ENCODE measurements at places on chromosomes 6 and 20. TPM values are rescaled to one million over a fixed set of nuclear protein-coding genes. Genes with fewer than 3 reads are reported as not detected.
A peak's percentile ranks its signal among the peaks of the same experiment; 100 is the strongest.

GRCh38 chr6:158158123-158158522, 9.9 kb downstream of the SERAC1 start:
- H3K27ac ChIP-seq: no peak overlapping the region
- H3K4me1 ChIP-seq: no peaks in the 10 kb centered on the region
- H3K27me3 ChIP-seq: no peaks in the 10 kb centered on the region
- DNase-seq: no peak

GRCh38 chr6:43457643-43458042, 2.3 kb upstream of the DLK2 start:
- H3K4me3 ChIP-seq: no peak overlapping the region
- H3K4me1 ChIP-seq: peaks cover 16% of the 10 kb centered on the region
- DNase-seq: no peak
- no peaks in the 10 kb centered on the region for H3K36me3 ChIP-seq

The TMEM14C gene
- total RNA-seq: 22.1 TPM

DNA sequence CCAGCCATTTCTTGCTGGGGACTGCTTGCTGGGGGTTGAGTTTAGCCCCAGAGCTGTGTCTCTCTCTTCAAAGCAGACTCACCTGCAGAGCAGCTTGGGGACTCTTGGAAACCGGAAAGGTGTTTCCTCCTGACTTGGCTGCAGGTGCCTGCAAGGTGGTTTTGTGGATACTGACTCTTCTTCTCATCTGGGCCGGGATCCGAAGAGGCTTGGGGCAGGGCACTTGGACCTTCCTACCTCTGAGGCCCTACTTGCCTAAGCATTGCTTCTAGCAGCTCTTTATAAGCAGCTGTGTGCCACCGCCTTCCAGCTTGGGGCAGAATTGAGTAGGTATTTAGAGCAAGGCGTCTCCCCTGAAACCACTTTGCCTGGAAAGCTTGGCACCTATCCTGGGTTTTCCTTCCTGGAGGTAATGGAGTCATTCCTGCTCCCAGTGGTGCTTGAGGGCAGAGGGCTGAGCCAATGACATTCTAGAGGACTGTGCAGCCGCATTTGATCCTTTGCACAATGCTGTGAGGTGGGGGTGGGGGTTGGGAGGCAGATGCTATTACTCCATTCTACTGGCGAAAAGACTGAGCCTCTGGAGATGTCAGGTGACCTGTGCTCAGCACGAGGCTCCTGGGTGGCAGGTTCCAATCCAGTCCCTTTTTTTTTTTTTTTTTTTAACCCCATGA, 3.4 kb upstream of the CTSZ start:
- H3K27me3 ChIP-seq: no peaks in the 10 kb centered on the region
- H3K36me3 ChIP-seq: no peaks in the 10 kb centered on the region
- H3K27ac ChIP-seq: peak overlapping the region; percentile 11
- peaks cover 13% of the 10 kb centered on the region for H3K4me1 ChIP-seq
- H3K4me3 ChIP-seq: no peak overlapping the region

The SUMO4 gene
- 28.1 TPM for total RNA-seq

DNA sequence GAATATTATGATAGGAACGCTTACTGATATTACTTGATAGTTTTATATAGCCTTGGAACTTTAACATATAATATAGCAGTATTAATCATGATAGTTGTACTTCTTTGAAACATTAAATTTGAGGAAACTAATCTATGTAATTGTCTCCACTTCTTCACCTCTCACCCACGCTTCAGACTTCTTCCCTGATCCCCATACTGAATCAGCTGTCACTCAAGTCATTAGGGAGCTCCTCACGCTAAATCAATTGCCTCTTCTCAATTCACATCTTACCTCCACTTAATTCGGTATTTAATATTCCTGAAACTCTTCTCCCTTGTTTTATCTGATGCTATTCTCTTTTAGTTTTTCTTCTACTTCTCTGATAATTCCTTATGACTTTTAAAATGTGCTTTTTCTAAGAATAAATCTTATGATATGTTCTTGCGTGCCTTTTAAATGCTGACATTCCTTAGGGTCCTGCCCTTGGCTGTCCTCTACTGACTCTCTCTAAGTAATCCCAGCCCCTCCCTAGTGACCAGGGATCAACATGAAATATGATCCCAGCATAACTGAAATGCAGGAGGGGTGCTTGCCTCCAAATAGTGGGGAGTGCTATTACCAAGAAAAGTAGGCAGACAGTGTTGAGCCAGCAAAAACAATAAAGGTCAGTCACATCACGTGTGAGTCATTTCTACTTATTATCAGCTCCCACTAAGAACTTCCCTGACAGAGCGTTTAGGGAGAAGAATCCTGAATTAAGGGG, 9.9 kb downstream of the ANKRD66 start:
- DNase-seq: no peak
- H3K4me1 ChIP-seq: no peaks in the 10 kb centered on the region
- no peak overlapping the region for H3K27ac ChIP-seq

DNA sequence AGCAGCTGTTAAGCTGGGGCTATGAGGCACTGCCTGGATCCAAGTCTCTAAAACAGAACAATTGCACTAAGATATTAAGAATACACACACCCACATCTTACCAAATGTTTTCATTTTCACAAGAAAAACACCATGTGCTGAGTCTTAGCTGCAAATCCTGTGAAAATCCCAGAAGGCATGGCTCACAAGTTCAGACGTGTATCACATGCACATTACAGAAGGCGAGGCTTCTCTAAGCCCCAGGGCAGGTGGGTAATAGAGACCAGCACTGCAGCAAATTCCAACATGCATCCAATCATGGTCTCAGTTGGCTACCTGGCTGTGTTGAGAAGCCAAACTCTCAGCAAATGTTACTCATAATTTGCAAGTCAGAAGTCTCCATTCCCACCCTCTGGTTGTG, 16.2 kb upstream of the CST3 start:
- DNase-seq: no peak
- H3K27ac ChIP-seq: no peak overlapping the region
- no peaks in the 10 kb centered on the region for H3K27me3 ChIP-seq
- no peaks in the 10 kb centered on the region for H3K36me3 ChIP-seq

GRCh38 chr6:128024046-128024445, 123.2 kb upstream of the THEMIS start:
- no peaks in the 10 kb centered on the region for H3K36me3 ChIP-seq
- H3K4me1 ChIP-seq: no peaks in the 10 kb centered on the region
- no peak overlapping the region for H3K4me3 ChIP-seq
- H3K27ac ChIP-seq: no peak overlapping the region
- no peak for DNase-seq
- H3K27me3 ChIP-seq: no peaks in the 10 kb centered on the region

The HLA-DRB1 gene
- 14.3 TPM for total RNA-seq

DNA sequence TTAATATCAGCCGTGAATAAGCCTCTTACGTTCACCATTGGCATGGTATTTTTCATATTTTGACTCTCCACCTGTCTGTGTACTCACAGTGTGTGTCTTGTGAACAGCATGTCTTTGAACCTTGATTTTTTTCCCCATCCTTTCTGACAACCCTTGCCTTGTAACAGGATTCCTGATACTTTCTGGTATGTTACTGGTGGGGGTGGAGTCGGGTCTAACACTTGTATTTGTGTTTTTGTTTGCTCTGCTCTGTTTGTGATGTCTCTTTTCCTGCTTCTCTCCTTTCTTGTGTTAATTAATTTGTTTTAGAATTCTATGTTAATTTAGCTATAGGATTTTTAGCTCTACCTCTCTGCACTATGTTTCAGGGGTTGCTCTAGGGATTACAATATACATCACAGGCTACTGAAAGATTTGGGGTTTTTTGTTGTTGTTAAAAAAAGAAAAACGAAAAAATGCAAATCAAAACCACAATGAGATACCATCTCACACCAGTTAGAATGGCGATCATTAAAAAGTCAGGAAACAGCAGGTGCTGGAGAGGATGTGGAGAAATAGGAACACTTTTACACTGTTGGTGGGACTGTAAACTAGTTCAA, 245.1 kb downstream of the CDH4 start:
- H3K27me3 ChIP-seq: no peaks in the 10 kb centered on the region
- H3K27ac ChIP-seq: no peak overlapping the region
- no peaks in the 10 kb centered on the region for H3K4me1 ChIP-seq

- H3K27me3 ChIP-seq: no peaks in the 10 kb centered on the region
- H3K36me3 ChIP-seq: no peaks in the 10 kb centered on the region
- H3K4me3 ChIP-seq: no peak overlapping the region
- H3K27ac ChIP-seq: no peak overlapping the region
- peaks cover 9% of the 10 kb centered on the region for H3K4me1 ChIP-seq
- no peak for DNase-seq
Measured at GRCh38 chr6:8557014-8557748, 121.8 kb upstream of the SLC35B3 start.

Data from transverse colon (tissue), 4 donors.